ENCODE measurements at places on chromosomes 12 and 14. TPM values are rescaled to one million over a fixed set of nuclear protein-coding genes. Genes with fewer than 3 reads are reported as not detected.

WASHC3 gene
- total RNA-seq, result 58.5 TPM

- DNase-seq, result peak; percentile 78
These were observed 1101.2 kb upstream of the TMEM132C start for GRCh38 chr12:127165567-127166392.

AHNAK2 gene
- 78.4 TPM for total RNA-seq

CACNA1C gene
- total RNA-seq, result 6.0 TPM

DNA sequence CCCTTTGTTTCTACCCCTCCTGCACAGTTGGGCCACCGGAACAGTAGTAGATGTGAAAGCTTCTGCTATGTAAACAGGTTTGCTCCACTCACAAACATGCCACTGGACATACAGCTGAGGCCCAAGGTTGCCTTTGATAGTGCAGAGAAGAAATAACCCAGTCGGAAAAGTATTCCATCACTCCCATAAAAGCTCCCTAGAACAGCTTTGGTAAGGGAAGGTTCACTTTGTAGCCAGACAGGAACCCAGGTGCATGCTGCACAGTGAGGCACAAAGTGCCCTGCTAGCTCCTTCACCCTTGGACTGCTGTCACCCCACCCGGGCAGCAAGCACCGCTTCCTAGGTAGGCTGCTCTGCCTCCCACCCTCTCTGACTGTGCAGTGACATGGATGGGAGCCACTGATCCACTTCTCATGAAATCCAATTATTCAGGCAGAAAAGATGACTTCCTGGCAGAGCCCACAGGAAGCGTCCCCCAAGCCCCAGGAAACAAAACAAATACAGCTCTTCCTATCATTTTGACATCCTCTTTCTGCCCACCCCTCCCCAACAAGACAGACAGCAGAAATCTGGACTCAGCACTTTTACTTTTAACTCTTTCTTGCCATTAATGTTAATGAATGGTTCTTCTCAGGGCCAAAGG lies 100.2 kb downstream of the SRGAP1 start:
- no peak for DNase-seq

GRCh38 chr12:92621833-92622232 lies 81.0 kb upstream of the PLEKHG7 start:
- DNase-seq, result no peak

- DNase-seq, result no peak
These were observed 72.9 kb downstream of the CDK17 start for GRCh38 chr12:96327346-96327745.

AJUBA gene
- total RNA-seq, result 47.6 TPM

GRCh38 chr14:81401420-81402122 lies 1.4 kb upstream of the STON2 start:
- peak; percentile 94 for DNase-seq

DNA sequence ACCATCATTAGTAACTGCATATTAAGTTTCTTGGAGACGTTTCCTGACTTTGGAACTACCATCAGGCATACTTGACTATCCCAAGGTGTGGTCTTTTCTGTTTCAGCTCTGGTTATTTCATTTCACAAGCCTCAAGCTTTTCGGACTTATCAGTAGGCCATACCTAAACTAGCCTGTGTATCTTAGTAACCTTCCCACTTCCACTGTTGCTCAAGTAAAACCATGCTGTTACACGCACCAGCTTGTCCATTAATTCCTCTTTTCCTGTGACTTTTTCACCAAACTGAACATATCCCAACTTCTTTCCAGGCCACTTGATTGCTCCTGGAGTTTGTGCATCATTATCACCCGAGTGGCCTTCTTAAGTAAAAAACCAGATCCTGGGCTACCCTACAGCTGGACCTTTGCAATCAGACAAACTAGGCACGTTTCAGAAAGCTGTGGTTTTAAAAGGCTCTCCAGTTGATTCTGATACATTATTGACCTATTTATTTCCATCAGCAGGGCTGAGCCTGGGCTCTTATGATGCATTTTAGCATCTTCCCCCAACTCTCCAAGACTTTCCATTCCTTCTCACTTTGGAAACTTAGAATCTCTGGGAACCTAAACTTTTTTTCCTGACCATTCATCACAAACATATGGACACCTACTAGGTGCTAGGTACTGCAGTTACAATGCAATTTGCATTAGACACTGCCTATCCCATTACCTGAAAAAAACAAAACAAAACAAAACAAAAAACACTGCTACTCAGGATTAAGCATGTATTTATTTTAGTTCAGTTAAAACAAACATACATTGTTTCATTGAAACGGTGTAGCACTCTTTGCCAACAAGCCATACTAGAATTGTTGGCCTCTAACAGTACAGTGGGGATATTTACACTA lies 14.9 kb downstream of the SLC38A2 start:
- DNase-seq, result peak; percentile 94

LRRC9 gene
- total RNA-seq, result not detected

GRCh38 chr14:67943947-67944346 lies 124.4 kb downstream of the RAD51B start:
- DNase-seq, result peak; percentile 96

LRRC10 gene
- total RNA-seq, result not detected

DNA sequence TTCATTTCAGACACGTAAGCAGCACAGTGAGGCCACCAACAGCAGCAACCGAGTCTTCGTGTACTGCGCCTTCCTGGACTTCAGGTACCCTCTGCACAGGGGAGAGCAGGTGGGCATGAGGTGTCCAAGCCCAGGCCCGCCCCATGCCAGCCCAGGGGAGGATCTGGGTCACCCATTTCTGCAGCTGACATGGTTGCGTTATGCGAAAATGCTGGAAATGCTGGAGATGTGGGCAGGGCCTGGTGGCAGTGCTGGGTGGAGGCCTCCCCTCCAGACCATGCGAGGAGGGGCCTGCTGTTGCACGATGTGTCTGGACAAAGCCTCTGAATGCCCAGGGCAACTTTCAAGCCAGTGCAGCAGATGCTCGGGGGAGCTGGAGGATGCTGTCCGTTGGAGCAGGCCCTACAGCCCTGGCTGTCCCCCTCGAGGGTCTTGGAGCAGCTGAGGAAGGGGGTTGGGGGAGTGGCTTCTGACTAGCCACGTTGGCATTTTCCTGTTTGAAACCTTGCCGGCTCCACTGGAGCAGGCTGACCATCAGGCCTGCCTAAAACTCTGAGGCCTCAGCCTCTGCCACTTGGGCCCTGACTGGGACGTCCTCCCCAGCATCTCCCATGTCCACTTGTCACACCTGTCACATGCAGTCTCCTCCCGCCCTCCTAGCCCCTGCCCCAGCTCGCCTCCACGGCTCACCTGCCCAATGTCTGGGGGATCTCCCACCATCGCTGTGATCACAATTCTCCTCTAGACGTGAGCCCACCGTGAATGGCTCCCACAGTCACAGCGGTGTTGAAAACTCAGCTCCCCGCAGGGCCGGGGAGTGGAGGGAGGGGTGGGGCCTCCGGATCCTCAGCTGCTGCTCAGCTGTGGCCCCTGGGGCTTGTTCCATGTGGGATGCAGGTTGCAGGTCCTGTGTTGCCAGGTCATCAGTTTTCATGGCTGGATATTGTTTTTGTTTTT lies 123.4 kb downstream of the ADGRD1 start:
- DNase-seq, result no peak

- DNase-seq, result peak; percentile 81
These were observed 53.8 kb downstream of the GXYLT1 start for GRCh38 chr12:42090899-42091298.

DNA sequence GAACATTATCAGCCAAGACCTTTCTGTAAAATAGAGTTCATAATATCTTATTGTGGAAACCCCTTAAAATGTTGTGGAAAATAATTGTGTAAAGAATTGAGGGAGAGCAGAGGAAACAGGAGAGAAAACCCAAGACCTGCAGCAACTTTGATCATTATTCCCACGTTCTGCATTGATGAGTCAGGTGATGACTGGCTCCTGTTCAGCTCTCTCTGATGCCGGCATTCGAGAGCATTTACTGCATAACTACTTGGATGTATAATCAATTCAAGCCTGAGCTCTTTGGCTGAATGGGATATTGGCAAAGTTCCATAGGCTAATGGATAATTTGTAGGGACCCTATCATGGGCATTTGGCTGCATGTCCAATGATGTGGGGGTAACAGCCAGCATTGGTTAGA lies 176.3 kb upstream of the ARID2 start:
- no peak for DNase-seq

TAS2R42 gene
- total RNA-seq, result not detected

DNA sequence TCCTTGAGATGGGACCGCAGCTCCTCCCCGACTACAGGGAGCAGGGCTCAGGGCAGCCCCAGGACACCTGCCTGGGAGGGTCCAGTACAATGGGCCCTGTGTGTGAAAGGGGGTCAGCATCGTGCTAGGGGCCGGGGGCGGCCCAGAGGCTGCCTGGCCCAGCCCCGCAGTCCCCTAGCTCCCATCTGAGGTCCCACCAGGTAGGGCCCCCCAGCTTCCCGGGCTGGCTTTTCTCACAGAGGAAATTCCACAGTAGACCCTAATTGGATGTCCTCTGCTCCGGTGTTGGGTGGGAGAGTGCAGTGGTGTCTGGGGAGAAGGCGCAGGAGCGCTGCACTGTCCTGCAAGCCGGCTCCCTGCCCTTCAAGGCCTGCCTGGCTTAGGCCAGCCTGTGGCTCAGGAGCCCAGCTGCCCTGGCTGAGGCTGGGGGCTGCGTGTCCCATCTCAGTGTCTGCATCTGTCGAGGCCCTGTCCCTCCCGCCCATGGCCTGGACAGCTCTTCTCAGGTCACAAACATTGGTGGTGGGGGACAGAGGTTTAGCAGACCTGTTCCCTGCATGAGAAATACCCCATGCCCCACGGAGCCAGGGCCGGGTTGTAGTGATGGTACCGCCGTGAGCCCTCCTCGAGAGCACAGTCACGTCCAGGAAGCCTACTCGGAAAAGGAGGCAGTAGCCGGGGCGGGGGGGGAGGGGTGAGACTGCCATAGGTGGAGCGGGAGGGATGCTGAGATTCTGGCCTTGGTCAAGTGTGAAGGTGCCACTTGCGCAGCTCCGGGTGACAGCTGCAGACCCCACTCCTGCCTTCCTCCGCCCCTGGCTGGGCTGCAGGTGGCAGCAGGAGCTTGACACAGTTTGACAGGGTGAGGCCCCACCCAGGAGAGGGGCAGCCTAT lies 11.6 kb downstream of the HIP1R start:
- no peak for DNase-seq

Data from fibroblast of the aortic adventitia (primary cell).